ENCODE measurements at places on chromosomes 3 and 15. TPM values are rescaled to one million over a fixed set of nuclear protein-coding genes. Genes with fewer than 3 reads are reported as not detected.

Gene SGO1
- 1.9 TPM for total RNA-seq

Gene FBXW12
- total RNA-seq = not detected

Gene LDHAL6B
- not detected for total RNA-seq

Gene EPHA6
- 0.99 TPM for total RNA-seq

Gene TGM5
- total RNA-seq = 0.16 TPM

Gene NTRK3
- 14.5 TPM for total RNA-seq

Gene CHRFAM7A
- 1.8 TPM for total RNA-seq

Gene CCDC54
- total RNA-seq = not detected

Gene PTX3
- 3.0 TPM for total RNA-seq

Gene SEMA6D
- 1.0 TPM for total RNA-seq

Gene CHRM5
- total RNA-seq = not detected

Gene GOLGA6L4
- 3.3 TPM for total RNA-seq

Gene COL6A6
- 0.09 TPM for total RNA-seq

Gene KNG1
- not detected for total RNA-seq

Gene ROPN1
- total RNA-seq = not detected

Gene ZNF35
- 14.5 TPM for total RNA-seq

Gene CACNA2D3
- total RNA-seq = 0.34 TPM

Gene ARGFX
- total RNA-seq = not detected

Gene GHSR
- not detected for total RNA-seq

Gene FAM107A
- total RNA-seq = not detected

Gene CLDN18
- total RNA-seq = not detected

Gene THRB
- total RNA-seq = 6.8 TPM

Gene PIGB
- 13.6 TPM for total RNA-seq

Gene SV2B
- not detected for total RNA-seq

Gene SSR3
- 562 TPM for total RNA-seq

Gene LTK
- total RNA-seq = 0.14 TPM

Gene TGM4
- total RNA-seq = 0.18 TPM

Gene CHST13
- not detected for total RNA-seq

Gene SNAP23
- total RNA-seq = 124 TPM

Gene LRTM1
- total RNA-seq = not detected

Gene LEKR1
- 0.43 TPM for total RNA-seq

Gene SPINK8
- not detected for total RNA-seq

Gene MTFMT
- total RNA-seq = 13.5 TPM

Gene LYSMD2
- total RNA-seq = 4.9 TPM

Gene HYAL1
- 0.27 TPM for total RNA-seq

Gene GOLGA8J
- 0.67 TPM for total RNA-seq

Gene ENTPD3
- 0.53 TPM for total RNA-seq

Gene CA12
- total RNA-seq = 0.70 TPM

Gene ZNF501
- 2.2 TPM for total RNA-seq

Data from astrocyte (in vitro differentiated cells and primary cell).